Stimulated activated CD8-positive, alpha-beta memory T cell treated with anti-CD3 and anti-CD28 coated beads, Interleukin-7, amount 100 ng/mL, for 1 hour (primary cell): ENCODE measurements at places on chromosomes 2 and 18.

- no peak for DNase-seq
Measured at GRCh38 chr2:163541943-163542342, 193.9 kb downstream of the FIGN start.

DNA sequence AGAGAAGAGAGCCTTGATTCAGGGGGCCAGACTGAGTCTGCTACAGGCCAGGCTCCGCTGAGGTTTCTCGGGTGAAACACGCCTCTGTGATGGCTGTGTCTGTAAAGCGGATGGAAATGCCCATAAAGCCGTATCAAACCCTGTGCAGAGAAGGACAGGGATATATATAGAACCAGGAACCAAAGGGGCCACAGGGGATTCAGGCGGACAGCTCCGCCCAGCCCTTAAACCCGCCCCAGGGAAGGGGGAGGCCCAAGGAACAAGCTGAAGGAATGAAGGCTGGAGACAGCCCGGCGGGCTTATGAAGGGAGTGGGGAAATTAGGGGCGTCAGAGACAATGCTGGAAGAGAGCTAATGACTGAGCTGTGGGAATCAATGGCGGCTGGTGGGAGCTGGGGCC is 42.1 kb downstream of the NHEJ1 start:
- DNase-seq = no peak

DNA sequence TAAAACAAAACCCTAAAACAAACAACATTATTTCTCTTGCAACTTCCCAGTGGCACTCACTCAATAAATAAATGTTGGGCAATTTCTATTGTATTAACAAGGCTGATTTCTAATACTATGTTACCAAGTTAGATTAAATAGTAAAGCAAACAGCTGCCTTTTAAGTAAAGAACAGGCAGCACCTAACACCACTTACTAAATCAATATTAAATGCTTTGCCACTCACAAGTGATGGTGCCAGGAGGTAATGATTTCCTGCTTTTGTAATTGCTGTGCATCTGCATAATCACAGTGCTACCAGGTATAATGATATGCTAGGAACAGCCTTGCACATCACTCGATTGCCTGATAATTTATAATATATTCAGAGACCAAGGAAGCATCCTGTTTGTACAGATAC is 276.5 kb downstream of the NBAS start:
- DNase-seq = no peak

- no peak for DNase-seq
Measured at GRCh38 chr2:133204421-133204820, 363.8 kb downstream of the NCKAP5 start.

GRCh38 chr2:231714639-231715498 is 6.5 kb downstream of the PTMA start:
- DNase-seq = peak; percentile 53

GRCh38 chr2:199409759-199410529 is 47.8 kb downstream of the SATB2 start:
- DNase-seq = no peak

DNA sequence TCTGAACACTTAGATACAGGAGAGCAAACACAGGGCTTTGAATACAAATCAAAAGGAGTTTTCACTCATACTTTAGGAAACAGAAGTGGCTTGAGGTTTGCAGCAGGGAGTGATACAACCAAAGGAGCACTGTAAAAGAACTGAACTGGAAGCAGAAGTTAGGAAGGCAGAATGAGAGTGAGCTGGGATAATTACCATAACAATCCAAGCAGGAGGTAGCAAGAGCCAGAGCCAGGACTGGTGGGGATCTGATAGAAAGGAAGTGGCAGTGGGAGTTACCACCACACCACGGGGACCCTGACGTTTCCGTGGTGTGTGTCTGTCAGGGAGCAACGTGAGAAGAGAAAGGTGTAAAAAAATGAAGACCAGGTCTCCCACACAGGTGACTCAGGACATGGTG is 81.3 kb upstream of the EPB41L3 start:
- DNase-seq = no peak

DNA sequence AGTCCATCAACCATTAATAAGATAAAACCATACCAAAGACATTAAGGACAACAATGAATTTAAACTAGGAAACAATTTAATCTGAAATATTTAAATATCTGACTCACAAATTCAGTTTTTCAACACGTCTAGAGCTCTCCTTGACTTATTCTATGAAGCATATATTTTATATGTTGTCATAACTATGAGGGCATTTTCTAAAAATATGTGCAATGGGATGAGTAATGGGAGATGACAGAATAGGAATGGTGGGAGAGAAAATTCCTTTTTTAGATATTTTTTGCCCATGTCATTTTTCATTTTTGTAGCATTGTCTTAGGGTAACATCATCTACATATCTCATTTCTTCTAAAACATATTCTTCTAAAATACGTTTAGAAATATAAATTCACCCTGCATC is 79.2 kb upstream of the CDH2 start:
- no peak for DNase-seq

- DNase-seq = no peak
Measured at GRCh38 chr2:216594081-216594480, 39.1 kb upstream of the IGFBP2 start.

GRCh38 chr2:113886479-113887008 is 3.3 kb upstream of the ACTR3 start:
- DNase-seq = no peak

DNA sequence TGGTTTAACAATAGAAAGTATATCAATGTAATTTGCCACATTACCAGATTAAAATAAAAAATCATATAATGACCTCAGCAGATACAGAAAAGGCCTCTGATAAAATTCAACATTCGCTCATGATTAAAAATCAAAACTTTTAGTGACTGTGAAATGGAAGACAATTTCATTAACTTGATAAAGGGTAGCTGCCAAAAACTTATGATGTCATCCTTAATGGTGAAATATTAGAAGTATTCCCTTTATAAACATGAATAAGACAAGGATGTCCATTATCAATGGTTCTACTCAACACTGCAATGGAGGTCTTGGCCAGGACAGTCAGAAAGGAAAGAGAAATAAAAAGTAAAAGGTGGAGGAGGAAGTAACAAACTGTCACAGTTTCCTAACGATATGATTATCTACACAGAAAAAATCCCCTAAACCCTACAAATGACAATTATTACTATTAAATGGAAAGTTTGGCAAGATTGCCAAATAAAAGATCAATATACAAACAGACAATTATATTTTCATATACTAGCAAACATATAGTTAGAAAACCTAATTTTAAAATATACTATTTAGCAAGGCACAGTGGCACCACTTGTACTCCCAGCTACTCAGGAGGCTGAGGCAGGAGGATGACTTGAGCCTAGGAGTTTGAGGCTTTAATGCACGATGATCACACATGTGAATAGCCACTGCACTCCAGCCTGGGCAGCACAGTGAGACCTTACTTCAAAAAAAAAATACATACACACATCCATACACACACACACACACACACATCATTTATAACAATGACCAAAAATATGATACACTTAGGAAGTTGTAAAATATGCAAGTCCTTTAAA is 12.8 kb downstream of the METTL8 start:
- DNase-seq = no peak

DNA sequence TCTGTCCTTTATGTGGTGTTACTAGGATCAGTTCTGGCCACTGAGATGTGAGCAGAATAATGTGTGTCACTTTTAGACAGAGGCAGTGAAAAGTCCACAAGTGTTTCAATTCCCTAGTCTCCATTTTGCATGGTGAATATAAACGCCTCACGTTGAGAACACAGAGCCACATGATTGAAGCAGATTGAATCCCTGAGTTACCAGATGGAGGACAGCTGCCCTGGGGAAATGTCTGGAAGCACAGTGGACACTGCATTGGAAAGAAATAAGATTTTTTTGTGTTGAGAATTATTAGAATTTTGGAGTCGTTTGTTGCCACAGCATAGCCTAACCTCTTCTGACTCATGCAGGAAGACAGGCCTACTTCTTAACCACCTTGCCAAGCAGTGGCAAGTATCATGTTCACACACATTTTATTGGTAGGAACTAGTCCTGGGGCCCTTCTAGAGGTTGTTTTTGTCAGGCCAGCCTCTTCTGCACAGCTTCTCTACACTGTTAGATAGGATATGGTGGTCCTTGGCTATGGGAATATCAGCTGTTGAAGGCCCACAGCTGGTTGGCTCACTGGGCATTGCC is 188.6 kb downstream of the TMEM182 start:
- no peak for DNase-seq

DNA sequence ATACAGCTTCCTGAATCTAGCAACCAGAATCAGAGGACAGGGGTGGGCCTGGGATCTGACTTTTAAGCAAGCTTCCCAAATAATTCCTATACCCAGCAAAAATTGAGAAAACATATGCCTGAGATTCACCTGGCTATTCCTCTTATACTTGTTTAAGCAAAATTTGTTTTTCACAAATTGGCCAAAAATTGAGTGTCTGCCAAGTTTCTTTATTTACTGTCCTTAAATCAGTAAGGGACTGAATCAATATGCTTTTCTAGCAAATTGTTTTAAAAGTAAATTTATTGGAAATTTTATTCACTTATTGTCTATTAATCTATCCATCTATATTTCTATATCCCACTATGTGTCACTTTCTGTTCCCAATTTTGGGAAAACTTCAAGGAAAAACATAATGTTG is 337.0 kb upstream of the ZNF804A start:
- no peak for DNase-seq

DNA sequence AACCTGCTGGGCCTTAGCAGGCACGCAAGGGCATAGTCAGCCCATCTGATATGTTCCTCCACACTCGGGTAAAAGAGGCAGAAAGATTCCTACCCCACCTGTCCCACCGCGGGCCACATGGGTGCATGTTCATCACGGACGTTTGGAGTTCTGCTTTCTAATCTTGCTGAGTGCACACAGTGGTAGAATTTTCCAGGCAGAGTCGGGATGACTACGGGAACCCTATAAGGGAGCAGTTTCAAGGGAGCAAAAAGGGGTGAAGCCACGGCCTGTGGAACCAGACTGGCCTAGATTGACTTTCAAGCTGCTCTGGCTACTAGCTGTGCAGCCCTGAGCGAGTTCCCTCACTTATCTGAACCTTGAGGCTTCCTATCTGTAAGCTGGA is 36.8 kb downstream of the POU3F3 start:
- DNase-seq = no peak

GRCh38 chr2:3598197-3598910 is 3.4 kb downstream of the COLEC11 start:
- DNase-seq = no peak

- DNase-seq = no peak
Measured at GRCh38 chr2:172087780-172088244, 2.5 kb downstream of the DLX1 start.

DNA sequence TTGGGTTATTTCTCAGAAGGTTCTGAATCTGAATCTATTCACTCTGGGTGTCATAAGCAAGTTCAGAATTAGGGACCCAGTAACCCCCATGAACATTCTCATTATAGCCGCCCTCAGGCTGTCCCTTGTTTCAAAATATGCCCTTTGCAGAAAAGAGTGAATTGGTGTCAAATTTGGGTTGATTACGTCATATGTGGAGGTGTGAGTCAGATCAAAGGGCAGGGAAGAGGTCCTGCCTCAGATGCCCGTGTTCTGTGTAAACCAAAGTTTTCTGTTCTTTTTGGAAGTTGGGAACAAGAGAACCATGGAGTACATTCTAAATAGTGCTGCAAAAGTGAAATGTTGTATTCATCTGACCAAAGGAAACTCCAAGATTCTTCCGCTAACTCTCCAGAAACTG is 5.8 kb downstream of the FAM110C start:
- no peak for DNase-seq

DNA sequence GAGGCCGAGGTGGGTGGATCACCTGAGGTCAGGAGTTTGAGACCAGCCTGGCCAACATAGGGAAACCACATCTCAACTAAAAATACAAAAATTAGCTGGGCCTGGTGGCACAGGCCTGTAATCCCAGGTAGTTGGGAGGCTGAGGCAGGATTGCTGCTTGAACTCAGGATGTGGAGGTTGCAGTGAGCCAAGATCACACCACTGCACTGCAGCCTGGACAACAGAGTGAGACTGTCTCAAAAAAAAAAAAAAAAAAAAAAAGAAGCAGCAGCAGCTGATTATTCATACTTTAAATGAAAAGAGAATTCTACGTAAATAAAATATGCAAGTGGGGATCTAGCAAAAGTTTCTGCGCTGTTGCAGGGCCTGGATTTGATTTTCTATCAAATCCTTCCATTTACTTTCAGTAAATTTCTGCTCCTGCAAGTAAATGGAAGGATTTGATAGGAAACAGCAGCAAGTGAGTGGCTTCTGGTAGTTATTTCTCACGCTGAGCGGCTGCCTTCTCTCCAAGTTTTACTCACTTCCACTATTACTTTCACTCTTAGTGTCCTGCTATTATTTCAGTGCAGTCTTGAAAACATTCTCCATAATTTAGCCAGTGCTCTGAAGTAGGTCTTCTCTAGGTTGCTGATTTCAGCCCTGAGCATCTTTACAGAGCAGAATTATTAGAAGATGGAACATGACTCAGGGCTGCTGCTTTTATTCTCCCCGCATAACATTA is 68.4 kb downstream of the SLC16A14 start:
- DNase-seq = no peak

DNA sequence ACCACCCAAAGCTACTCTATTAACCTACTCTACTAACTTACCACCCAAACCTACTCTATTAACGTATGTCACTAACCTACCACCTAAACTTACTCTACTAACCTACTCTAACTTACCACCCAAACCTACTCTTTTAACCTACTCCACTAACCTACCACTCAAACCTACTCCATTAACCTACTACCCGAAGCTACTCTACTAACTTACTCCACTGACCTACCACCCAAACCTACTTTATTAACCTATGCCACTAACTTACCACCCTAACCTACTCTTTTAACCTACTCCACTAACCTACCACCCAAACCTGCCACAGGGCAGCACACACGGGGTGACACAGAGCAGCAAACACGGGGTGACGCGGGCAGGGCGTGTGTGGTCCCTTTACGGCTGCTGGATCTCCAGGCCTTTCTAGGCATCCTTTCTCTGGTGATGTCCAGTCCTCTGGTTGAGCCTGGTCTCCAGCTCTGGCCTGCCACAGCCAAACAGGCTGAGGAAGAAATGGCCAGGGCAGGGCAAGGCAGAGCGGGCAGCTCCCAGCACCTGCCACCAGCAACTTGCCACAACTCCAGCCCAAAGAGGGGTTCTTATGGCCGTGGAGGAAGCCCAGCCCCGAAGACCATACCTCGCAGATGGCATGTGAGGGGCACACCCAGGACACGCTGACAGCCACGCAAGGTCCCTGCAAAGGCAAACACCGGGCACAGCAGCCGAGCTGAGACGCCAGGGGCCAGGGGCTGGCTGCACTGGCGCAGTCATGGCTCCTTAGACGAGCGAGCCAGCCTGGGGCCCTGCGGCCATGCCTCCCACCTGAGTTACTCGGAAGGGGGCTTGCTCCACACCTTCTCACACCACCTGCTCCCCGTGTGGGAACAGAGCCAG is 25.7 kb downstream of the PXDN start:
- DNase-seq = no peak

- no peak for DNase-seq
Measured at GRCh38 chr2:238484522-238485452, 58.1 kb downstream of the ASB1 start.
